Fibroblast of the conjunctiva (primary cell): ENCODE measurements at places on chromosomes 11 and 22.

DNA sequence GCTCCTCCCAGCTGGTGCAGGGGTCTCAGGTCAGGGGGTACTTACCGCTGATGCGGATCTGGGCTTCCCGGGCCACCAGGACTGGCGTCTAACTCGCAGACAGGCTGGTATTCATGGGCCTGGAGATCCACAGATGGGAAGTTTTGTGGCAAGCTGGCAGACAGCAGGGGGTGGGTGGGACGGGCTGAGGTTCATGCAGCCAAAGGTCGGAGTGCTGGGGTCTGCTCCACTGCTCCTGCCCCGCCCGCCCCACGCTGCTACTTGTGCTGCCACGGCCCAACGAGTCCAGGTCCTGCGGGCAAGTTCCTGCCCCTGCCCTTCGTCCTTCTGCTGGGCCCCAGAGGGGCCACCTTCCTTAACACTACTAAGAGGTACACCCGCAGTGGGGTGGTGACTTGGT is 3.1 kb downstream of the ACY3 start:
- no peak for DNase-seq

DNA sequence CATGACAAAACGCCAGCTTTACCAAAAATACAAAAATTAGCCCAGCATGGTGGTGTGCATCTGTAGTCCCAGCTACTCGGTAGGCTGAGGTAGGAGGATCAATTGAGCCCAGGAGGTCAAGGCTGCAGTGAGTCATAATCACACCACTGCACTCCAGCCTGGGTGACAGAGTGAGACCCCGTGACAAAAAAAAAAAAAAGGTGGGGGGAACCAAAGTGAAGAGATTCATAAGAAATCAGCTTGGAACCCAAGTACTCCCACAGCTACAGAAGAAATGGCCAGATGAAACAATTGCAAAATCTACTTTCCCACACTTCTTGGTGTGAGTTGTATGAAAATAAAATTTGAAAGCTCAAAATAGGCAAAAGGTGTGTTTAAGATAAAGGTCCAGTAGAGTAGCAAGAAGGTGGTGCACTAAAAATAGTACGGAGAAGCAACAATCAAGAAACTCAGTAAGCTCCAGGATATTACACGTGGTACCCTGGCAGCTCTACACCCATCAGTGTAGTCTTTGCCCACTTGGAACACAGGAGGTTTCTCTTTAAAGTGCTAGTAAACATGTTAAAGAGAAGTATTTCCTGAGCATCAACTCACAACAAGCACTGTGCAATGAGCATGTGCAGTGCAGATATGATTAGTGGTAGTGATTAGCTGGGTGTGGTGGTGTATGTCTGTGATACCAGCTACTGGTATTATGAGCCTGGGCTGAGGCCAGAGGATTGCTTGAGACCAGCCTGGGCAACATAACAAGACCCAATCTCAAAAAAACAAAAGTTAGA is 5.3 kb downstream of the HARBI1 start:
- DNase-seq: no peak

- no peak for DNase-seq
Measured at GRCh38 chr11:120906766-120907165, 117.1 kb upstream of the TBCEL start.

DNA sequence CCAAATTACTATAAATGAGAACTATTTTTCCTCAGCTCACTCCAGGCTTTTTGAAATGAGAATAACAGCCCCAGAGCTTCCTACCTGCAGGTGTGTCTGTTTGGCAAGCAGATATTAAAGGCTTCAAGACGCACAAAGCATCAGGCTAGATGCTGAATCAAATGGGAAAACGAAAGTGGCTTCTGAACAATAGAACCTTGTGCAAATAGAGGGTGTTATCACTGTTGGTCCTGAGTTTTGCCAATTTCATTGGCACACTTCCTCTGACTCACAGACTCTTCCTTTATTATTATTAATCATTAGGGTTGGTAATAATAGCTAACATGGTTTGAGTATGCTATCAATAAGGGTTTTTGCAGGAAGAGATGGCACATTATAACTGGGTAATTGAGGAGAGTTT is 13.4 kb downstream of the SYT13 start:
- no peak for DNase-seq

GRCh38 chr11:17188675-17189074 is 19.1 kb downstream of the PIK3C2A start:
- no peak for DNase-seq

DNA sequence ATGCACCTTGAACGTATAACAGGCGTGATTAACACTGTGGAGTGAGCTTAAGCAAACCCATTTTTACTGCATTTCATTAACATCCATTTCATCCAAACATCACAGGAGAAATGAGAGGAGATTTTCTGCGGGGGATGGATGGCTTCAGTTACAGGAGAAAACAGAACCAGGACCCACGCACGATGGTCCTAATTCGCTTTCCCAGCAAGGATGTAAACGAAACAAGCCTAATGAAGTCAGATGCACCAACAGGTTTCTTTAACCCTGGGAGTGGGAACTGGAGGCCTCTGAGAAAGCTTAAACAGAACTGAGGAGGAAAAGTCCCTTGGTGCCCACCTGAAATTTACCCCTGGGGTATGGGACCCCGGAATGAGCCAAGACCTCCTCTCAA is 2.7 kb downstream of the CADM1 start:
- DNase-seq: no peak

GRCh38 chr22:37669586-37669985 is 5.8 kb upstream of the LGALS1 start:
- no peak for DNase-seq

- DNase-seq: no peak
Measured at GRCh38 chr22:11253000-11253511, 4274.9 kb upstream of the OR11H1 start.
